ENCODE measurements at places on chromosomes 4 and X.

GRCh38 chr4:77072195-77072753 is 3.5 kb downstream of the CCNI start:
- DNase-seq = peak; percentile 58

DNA sequence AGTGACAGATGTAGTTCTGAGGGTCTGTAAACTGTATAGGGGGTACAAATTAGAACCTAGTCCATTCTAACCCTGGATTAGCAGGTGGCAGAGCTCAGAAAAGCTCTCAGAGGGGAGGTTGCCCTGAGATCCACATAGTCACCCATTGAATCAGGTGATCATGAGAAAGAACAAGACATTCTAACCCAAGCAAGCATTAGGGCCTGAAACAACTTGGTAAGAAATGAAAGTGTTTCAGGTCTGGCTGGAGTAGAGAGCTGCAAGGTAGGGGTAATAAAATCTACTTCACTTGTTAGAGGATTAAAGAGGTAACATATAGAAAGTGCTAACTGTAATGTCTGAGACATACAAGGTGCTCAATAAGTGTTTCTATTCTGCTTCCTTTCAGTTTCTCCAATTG is 8.8 kb upstream of the BMP2K start:
- DNase-seq = no peak

- no peak for DNase-seq
Observed at GRCh38 chr4:96455045-96455720, 615.3 kb downstream of the PDHA2 start.

GRCh38 chrX:42109428-42109827 is 186.1 kb upstream of the CASK start:
- no peak for DNase-seq

- DNase-seq = no peak
Observed at GRCh38 chrX:138853936-138854335, 142.4 kb upstream of the FGF13 start.

DNA sequence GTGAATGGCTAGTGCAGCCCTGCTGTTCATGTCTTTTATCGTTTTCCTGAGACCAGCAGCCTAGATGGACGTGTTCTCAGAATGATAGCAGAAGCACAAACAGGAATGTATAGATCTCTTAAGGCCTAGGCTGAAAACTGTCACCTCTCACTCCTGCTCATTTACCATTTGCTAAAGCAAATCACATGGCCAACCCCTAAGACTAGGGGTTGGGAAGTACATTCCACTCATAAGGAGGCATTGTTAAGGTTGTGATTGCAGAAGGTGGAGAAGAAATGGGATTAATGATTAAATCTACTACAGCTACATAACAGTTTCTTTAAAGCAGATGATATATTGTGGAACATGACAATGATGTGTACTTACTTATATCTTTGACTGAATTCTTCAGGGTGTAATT is 536.8 kb upstream of the FTHL17 start:
- DNase-seq = peak; percentile 4

GRCh38 chr4:176357359-176358082 is 37.8 kb downstream of the SPCS3 start:
- no peak for DNase-seq

DNA sequence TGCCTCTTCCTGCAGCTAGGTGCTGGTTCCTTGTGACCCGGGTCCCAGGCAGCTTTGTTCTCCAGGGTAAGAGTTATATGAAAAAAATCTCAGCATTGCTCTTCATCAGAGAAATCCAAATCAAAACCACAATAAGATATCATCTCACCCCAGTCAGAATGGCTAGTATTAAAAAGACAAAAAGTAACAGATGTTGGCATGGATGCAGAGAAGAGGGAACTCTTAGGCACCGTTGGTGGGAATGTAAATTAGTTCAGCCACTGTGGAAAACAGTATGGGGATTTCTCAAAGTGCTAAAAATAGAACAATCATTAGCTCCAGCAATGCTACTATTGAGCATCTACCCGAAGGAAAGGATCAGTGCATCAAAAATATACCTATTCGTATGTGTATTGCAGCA is 61.5 kb downstream of the SORCS2 start:
- DNase-seq = no peak

DNA sequence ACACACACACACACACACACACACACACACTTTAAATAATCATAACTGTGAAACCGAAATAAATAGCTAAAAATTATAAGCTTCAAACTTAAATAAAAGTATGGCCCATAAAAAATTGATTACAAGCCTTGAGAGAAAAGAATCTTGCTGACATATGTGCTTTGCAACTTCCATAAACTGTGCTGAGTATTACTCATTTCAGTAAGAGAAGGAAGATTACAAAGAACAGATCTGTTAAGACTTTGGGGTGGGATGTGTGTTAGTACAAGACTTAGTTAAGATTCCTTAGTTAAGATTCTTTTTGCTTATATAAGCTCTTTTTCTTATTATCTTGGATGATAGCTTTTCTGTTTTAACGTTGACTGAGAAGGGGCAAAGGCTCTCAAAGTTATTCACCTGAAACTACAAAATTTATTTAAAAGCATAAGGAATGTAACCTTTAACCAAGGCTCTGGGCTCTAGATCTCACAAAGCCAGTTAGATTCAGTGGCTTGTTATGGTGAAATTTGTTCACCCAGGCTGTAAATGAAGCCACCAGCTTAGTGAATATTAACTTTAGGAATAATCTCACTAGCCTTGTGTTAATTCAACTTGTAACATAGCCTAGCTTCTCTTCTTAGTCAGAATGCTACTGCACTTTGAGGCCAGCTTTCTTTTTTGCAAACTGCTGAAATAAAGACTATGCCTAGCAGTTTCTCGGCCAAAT is 58.2 kb downstream of the ARSJ start:
- DNase-seq = peak; percentile 51
